Stimulated activated effector memory CD8-positive, alpha-beta T cell treated with anti-CD3 and anti-CD28 coated beads, Interleukin-12 subunit alpha, Interleukin-12 subunit beta, amount 100 ng/mL, for 72 hours (primary cell): ENCODE measurements at places on chromosomes 1 and 21.

- no peak for DNase-seq
Observed at GRCh38 chr1:159882527-159882862, 17.5 kb downstream of the CFAP45 start.

- no peak for DNase-seq
Observed at GRCh38 chr21:45164838-45165237, 90.5 kb downstream of the ADARB1 start.

GRCh38 chr1:41498804-41499203 lies 14.3 kb upstream of the EDN2 start:
- DNase-seq = no peak

GRCh38 chr1:36885540-36886357 lies 148.6 kb downstream of the GRIK3 start:
- peak; percentile 23 for DNase-seq

- no peak for DNase-seq
Observed at GRCh38 chr1:208170252-208170651, 73.9 kb downstream of the PLXNA2 start.
